ENCODE measurements at places on chromosomes 11 and 22. TPM values are rescaled to one million over a fixed set of nuclear protein-coding genes. Genes with fewer than 3 reads are reported as not detected.

Gene ADAMTS8
- not detected for total RNA-seq

Gene LINC01488
- not detected for total RNA-seq

Gene KRTAP5-11
- total RNA-seq = not detected

Gene GAB4
- total RNA-seq = not detected

Gene RCOR2
- 0.61 TPM for total RNA-seq

Gene CLP1
- total RNA-seq = 16.2 TPM

Gene IL17REL
- total RNA-seq = not detected

Gene PAMR1
- not detected for total RNA-seq

Gene MS4A12
- total RNA-seq = not detected

- H3K36me3 ChIP-seq = no peaks in the 10 kb centered on the region
- no peaks in the 10 kb centered on the region for H3K4me1 ChIP-seq
- DNase-seq = no peak
- H3K4me3 ChIP-seq = no peak overlapping the region
- no peak overlapping the region for H3K27ac ChIP-seq
- H3K27me3 ChIP-seq = peaks cover 4% of the 10 kb centered on the region
Measured at GRCh38 chr11:71304045-71304444, 51.7 kb upstream of the SHANK2 start.

DNA sequence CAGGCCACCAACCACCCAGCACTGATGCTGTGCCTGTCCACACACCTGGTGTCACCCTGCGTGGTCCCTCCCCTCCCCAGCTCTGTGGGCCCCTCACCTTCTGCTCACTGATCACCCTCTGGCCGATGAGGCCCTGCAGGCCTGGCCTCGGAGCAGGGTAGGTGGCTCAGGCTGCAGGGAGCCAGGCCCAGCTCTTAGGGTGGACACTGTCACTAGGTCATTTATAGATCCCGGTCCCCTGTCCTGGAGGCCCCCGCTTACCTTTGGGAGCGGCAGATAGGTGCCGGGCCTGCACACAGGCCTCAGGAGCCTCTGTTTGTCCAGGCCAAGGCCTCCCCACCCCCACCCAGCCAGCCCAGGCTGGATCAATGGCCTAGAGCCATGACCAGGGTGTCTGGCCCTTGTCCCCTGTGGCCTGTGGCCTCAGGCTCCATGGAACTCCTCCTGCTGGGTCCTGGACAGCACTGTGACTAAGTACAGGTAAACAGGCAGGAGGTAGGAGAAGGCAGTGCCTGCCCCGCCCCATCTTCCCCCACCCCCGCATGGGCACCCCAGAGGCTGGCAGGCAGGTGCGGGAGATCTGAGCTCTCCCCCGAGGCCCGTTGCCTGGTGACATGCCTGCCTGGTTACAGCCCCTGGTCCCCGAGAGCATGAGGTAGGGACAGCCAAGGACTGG lies at the start of gene TMPRSS6:
Gene TMPRSS6, minus strand, starts transcription at position 472 of the 676 bp plus-strand sequence. CDS start 6,296 bp downstream, outside the sequence.
- H3K36me3 ChIP-seq = no peaks in the 10 kb centered on the region
- H3K27ac ChIP-seq = no peak within 1 kb of the TSS
- H3K27me3 ChIP-seq = no peaks in the 10 kb centered on the region
- DNase-seq = no peak
- H3K4me3 ChIP-seq = no peak within 1 kb of the TSS

DNA sequence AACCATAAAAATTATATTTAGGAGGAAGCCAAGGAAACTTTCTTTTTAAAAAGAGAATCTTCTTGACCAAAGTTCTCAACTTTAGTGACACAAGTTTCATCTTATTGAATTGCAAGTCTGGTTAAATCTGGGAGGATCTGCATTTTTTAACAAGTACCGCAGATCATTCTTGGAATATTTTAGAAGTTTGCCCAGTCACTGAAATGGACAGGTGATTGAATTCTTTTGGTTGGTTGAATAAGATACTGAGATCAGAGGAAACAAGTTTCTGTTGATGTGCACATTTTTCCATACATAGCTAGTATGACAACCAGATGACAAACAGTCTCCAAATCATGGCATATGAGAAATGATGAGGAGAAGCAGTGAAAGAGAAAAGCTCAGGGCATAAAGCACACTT lies 50.2 kb downstream of the SLN start:
- H3K4me3 ChIP-seq = no peak overlapping the region
- no peak overlapping the region for H3K27ac ChIP-seq
- no peaks in the 10 kb centered on the region for H3K36me3 ChIP-seq
- no peaks in the 10 kb centered on the region for H3K4me1 ChIP-seq

DNA sequence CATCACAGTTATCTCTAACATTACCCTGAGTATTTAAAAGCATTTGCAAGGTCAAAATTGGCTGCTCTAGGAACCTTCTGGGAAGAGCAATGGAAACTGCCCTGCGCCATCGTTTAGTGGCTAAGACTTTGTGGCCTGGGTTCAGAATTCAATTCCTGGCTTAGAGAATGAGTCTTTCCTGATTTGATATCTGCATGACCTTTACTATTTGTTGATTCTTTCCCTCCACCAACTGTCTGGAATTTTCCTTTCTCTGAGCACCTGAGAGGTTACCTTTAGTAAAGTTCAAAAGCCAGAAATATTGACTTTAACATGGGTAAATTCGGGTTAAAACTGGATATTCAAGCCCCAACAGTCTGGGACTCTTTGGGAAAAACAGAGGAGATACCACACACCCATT lies 43.0 kb upstream of the SLC5A12 start:
- H3K36me3 ChIP-seq = no peaks in the 10 kb centered on the region
- no peak overlapping the region for H3K27ac ChIP-seq
- no peak overlapping the region for H3K4me3 ChIP-seq
- H3K27me3 ChIP-seq = no peaks in the 10 kb centered on the region
- H3K4me1 ChIP-seq = no peaks in the 10 kb centered on the region

DNA sequence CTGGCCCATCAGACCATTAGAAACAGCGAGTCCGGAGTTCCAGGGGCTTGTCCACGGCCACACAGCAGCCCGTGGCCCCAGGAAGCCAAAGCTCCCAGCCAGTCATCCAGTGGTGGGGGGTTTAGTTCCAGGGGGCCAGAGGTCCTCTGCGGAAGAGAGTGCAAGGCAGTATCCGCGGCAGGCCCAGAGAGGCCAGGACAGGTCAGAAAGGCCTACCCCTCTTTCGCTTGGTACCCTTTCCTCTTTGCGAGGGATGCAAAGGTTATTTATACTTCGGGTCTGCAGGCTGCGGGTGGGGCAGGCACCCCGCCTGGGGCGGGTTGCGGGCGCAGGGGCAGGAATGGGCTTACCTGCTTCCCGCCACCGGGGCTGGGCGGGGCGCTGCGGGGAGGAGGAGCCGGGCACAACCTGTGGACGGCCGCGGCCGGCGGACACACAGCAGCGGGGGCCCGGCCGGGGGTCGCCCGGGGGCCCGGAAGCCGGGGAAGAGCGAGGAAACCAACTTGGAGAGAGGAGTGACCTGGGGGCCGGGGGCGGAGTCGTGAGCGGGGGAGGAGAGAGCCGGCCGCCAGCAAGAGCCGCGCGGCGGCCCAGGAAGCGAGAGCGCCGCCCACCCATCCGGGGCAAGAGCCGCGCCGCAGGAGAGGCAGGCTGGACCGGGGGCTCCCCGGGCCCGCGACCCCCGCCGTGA lies at the start of gene SH3BP1:
Gene SH3BP1, plus strand, starts transcription at position 600 of the 691 bp plus-strand sequence. CDS start 119 bp downstream, outside the sequence.
- H3K4me3 ChIP-seq = peak within 1 kb of the TSS; percentile 95
- no peaks in the 10 kb centered on the region for H3K27me3 ChIP-seq
- H3K36me3 ChIP-seq = peaks cover 30% of the 10 kb centered on the region
- peak; percentile 76 for DNase-seq

- H3K4me3 ChIP-seq = no peak overlapping the region
- no peak for DNase-seq
- no peaks in the 10 kb centered on the region for H3K36me3 ChIP-seq
- H3K4me1 ChIP-seq = no peaks in the 10 kb centered on the region
- no peak overlapping the region for H3K27ac ChIP-seq
Measured at GRCh38 chr11:106047631-106048030, 25.6 kb upstream of the MSANTD4 start.

GRCh38 chr11:95337175-95337957 lies 106.4 kb upstream of the SESN3 start:
- H3K4me1 ChIP-seq = peaks cover 6% of the 10 kb centered on the region
- H3K27ac ChIP-seq = no peak overlapping the region
- peak; percentile 65 for DNase-seq
- no peaks in the 10 kb centered on the region for H3K36me3 ChIP-seq
- no peaks in the 10 kb centered on the region for H3K27me3 ChIP-seq

GRCh38 chr11:45243967-45244366 lies 42.2 kb downstream of the SYT13 start:
- no peaks in the 10 kb centered on the region for H3K36me3 ChIP-seq
- peaks cover 7% of the 10 kb centered on the region for H3K27me3 ChIP-seq
- H3K4me3 ChIP-seq = no peak overlapping the region
- H3K4me1 ChIP-seq = no peaks in the 10 kb centered on the region
- no peak overlapping the region for H3K27ac ChIP-seq

DNA sequence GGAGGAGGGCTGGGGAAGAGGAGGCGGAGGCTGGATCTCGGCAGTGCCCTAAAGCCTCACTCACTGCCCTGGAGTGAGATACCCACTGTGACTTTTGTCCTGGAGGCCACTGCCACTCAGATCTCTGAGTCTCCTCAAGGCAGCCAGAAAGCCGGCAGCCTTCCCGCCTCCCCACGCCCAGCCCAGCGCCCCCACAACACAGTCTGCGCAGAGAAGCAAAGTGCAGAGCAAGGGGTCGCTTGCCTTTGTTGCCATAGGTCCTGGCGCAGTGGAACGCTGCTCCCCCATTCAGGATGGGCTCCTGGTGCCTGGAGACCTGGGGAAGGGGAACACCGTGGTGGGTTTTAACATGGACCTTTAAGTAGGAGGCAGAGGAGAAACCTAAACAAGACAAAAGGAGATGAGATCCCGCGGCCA lies 17.6 kb downstream of the PATZ1 start:
- H3K36me3 ChIP-seq = peaks cover 40% of the 10 kb centered on the region
- peaks cover 21% of the 10 kb centered on the region for H3K4me1 ChIP-seq
- no peak overlapping the region for H3K27ac ChIP-seq
- no peaks in the 10 kb centered on the region for H3K27me3 ChIP-seq

DNA sequence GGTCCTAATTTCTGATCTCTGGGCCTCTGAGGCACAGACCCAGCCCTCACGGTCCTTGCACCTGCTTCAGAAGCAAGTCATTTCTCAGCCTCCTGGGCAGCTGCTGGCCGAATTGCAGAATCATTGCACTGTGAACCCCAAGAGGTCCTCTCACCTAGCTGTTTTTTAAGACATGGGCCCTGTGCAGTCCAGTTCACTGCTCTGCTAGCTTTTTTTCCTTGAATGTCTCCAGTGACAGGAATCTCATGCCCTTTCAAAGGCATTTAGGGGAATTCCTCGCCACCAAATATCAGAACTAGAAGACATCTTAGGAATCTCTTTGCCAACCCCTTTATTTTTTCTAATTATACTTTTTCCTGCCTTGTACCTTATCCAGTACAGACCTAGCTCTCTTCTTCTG lies 35.6 kb upstream of the TP53I11 start:
- H3K27me3 ChIP-seq = no peaks in the 10 kb centered on the region
- H3K36me3 ChIP-seq = no peaks in the 10 kb centered on the region
- no peak overlapping the region for H3K4me3 ChIP-seq
- no peak for DNase-seq
- H3K27ac ChIP-seq = no peak overlapping the region

- no peak for DNase-seq
- H3K4me1 ChIP-seq = no peaks in the 10 kb centered on the region
- no peak overlapping the region for H3K27ac ChIP-seq
- no peaks in the 10 kb centered on the region for H3K36me3 ChIP-seq
- no peak overlapping the region for H3K4me3 ChIP-seq
- H3K27me3 ChIP-seq = no peaks in the 10 kb centered on the region
Measured at GRCh38 chr22:44890416-44891292, 119.2 kb downstream of the PHF21B start.

- H3K27ac ChIP-seq = peak overlapping the region; percentile 97
- no peaks in the 10 kb centered on the region for H3K27me3 ChIP-seq
- peaks cover 54% of the 10 kb centered on the region for H3K36me3 ChIP-seq
- H3K4me3 ChIP-seq = peak overlapping the region; percentile 90
Measured at GRCh38 chr11:67267188-67268080, 1.2 kb downstream of the GRK2 start.

DNA sequence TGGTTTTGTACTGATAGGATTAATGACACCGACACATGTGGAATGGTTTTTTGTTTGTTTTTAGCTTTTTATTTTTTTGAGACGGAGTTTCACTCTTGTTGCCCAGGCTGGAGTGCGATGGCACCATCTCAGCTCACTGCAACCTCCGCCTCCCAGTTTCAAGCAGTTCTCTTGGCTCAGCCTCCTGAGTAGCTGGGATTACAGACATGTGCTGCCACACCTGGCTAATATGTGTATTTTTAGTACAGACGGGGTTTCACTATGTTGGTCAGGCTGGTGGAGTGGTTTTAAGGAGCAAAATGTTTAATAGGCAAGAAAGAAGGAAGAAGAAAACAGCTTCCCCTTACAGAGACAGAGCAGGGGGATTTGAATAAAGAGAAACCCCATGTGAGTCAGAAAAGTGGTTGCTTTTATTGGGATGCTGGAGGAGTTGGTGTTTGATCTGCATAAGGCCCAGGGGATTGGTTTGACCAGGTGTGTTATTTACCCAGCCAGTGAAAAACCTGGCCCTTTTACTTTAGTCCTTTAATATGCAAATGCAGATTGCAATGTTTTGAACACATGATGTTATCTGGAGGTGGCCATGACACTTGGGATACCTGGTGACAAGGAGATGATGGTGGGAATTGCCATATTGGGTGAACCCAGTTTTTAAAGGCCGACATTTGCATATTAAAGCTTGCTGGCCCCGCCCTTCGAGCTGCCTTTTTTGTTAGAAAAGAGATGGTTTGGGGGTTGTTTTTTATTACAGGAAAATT lies 24.3 kb downstream of the SUSD2 start:
- H3K4me1 ChIP-seq = peaks cover 22% of the 10 kb centered on the region
- no peaks in the 10 kb centered on the region for H3K27me3 ChIP-seq
- DNase-seq = no peak

DNA sequence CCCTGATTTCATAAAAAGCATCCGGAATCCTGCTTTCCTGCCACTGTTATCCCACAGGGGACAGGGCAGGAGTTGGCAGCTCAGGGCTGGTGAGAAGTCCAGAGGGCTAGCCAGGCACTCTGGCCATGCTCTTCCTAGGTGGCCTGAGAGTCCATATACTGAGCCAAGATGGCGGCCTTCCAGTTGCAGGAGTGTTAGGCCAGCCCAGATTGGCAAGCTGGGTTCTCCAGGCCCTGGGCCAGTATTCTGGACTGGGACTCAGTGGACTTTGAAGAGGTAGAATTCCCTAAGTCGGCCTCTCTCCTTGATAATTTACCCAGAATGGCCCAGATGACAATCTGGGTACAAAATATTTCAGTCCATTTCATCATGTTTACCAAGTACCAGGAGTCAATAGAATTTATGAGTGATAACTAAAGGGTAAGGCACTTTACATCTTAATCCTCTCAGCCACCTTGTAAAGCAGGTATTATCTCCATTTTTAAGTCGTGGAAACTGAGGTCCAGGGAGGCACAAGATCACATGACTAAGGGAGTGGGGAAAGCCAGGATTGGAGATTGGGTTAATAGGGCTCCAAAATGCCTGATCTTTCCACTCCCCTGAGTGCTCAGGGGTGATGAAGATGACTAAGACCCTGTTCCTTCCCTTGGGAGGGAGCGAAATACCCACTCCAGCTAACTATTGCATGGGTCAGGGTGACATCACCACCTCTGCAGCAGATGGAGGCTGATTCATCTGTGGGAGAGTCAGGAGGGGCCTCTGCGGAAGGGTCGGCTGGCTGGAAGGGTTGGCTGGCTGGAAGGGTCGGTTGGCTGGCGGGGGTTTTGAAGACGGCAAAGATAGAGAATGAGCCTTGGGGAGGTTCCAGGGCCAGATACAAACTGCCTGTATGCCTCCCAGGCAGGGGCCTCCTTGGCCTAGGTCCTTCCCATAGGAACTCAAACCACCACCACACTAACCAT lies 1.2 kb upstream of the MICALL1 start:
- H3K27ac ChIP-seq = peak overlapping the region; percentile 84
- peaks cover 21% of the 10 kb centered on the region for H3K4me1 ChIP-seq
- no peaks in the 10 kb centered on the region for H3K36me3 ChIP-seq
- no peaks in the 10 kb centered on the region for H3K27me3 ChIP-seq

GRCh38 chr22:27534720-27535125 lies 266.8 kb downstream of the MN1 start:
- no peak for DNase-seq
- H3K36me3 ChIP-seq = no peaks in the 10 kb centered on the region
- no peak overlapping the region for H3K27ac ChIP-seq
- H3K27me3 ChIP-seq = peaks cover 4% of the 10 kb centered on the region
